ENCODE measurements at places on chromosomes 6 and 20.
A peak's percentile ranks its signal among the peaks of the same experiment; 100 is the strongest.

DNA sequence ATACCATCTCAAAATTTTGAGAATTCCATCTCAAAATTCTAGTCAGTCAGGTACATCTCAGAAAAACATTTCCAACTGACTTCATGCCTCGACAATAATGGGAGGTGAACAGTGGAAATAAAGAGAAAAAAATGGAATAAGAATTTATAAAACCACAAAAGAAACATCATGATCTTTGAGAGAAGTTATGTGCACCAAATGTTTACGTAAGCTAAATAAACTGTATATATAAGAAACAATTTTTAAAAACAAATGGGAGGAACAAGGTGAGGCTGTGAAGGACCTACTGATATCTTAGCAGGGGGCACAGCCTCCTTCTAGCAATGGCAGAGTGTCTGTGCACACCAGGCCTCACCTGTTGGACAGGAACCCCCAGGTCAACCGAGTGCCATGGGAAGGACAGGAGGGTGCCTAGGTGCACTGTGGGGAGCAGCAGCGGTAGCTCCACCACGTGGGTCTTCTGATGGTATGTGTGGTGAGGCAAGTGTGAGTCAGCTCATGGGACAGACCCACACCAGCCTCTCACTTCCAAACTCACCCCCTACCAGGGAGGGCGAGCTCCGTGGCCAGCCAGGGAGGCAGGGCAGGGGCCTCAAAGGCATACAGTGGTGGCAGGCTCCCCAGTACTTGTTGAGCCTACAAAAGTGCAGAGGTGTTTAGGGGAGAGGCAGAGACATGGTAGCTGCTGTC lies 23.2 kb downstream of the DIDO1 start:
- DNase-seq: no peak

GRCh38 chr6:1131285-1132079 lies 180.4 kb upstream of the FOXQ1 start:
- DNase-seq: peak; percentile 53

DNA sequence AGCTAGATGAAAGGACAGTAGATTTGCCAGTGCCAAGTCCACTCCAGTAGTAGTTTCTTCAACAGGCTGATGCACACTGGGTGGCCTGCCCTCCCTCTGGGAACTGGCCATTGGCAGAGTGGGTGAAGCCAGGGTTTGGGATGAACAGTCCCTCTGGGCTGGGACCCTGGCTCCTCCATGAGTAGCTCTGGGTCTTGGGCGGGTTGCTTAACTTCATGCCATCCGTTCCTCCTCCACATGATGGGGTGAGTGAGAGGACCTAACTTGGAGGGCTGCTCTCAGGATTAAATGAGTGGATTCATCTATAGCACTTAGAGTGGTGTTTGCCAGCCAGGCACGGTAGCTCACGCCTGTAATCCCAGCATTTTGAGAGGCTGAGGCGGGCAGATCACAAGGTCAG lies 47.2 kb downstream of the PLAGL2 start:
- no peak for DNase-seq

- no peak for DNase-seq
These were observed 21.9 kb downstream of the SIRPD start for GRCh38 chr20:1535420-1536175.

DNA sequence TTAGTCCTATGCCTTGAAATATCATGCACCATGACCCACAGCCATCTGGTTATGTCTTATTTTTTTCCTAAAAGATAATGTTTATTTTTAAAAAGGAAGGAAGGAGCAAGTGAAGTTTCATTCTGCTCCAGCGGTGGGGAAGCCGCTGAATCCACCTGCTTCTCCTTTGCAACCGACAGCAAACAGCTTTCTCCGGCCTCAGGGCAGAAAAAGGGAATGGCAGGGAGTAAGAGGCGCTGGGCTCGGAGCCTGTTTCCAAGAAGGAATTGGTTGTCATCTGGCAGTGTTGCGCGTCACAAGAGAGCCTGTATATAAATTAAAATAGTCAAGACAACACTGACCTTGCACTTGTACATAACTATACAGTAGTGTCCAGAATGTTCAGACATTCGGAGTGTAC lies 14.2 kb downstream of the GFRA4 start:
- no peak for DNase-seq

DNA sequence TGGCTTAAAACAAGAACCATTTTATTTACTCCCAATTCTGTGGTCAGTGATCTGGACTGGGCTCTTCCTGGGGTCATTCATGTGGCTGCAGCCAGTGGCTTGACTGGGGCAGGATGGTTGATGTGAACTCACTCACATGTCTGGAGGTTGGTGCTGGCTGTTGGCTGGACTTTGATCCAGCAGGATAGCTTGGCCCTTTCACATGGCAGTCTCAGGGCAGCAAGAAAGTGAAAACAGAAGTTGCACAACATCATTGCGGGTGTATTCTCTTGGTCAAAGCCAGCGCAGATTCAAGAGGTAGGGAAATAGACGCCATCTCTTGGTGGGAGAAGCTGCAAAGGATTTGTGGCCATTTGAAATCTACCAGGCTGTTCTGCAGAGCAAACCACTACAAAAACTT lies 77.2 kb downstream of the MDGA1 start:
- DNase-seq: no peak

DNA sequence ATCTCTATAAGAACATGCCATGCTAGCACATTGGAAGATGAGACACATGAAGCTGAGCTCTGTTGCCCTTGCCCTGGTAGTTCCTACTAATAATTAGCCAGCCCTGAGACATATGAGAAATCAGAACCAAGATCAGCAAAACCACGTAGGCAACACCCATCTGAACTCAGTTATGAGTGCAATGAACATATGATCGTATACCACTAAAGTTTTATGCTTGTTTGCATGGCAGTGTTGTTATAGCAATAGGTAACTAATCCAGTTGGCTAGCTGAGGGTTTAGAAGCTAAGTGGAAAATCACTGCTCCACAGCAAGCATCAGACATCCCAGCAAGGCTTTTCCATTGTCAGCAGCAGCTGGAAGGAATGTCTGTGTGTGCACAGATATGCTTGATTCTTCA lies 180.7 kb downstream of the BTBD3 start:
- DNase-seq: no peak

DNA sequence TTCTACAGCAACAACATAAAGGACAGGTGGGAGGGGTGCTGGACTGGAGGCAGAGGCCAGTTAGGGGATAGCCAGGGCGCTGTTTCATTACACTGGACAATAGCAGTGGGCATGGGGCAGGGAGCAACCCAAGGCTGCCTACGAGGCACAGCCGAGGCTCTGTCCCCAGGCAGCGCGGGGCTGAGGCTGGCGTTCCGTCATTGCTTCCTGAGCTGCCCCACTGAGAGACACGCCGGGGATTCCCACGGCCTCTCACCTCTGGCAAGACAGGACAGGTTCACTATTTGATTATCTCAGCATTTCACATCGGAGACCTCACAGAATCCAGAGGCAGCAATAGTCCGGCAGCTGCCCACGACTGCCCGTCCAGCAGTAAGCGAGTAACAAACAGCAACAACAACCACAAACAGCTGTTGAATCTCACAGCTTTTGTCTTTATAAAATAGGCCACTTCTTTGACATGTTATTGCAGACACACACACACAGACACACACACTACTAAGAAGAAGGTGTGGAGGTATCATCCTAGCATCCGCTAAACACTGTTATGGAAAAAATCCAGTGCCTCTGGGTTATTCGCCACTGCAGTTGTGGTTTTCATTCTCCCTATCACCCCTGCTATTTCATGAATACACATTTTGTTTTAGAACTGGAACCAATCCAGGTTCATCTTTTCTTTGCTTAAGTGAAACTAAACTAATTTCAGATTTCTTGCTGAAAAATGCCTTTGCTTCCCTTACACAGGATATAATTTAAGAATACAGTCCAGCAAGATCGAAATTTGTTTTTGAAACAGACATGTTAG lies 19.5 kb downstream of the KIF25 start:
- DNase-seq: no peak

DNA sequence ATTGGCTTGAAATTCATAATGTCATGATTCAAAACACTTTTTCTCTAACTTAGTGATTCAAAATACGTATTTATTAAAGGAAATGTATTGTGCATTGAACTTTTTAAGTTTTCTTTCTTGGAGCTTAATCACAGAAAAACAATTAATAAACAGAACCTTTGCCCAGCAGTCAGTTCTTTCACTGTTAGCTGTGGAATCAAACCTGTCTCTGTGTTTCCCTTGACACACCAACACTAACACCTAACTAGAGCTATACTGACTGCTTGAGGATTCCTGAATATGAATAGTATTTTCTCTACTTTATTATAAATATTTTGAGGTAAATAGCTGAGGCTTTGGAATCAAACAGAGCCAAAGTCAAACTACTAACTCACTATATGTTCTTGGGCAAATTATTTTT lies 296.4 kb downstream of the HIVEP2 start:
- no peak for DNase-seq

Measured in fibroblast of skin of left biceps (primary cell).